ENCODE measurements at places on chromosomes 1 and 21.

- DNase-seq, result no peak
These were observed 29.6 kb downstream of the SIM2 start for GRCh38 chr21:36728371-36729111.

DNA sequence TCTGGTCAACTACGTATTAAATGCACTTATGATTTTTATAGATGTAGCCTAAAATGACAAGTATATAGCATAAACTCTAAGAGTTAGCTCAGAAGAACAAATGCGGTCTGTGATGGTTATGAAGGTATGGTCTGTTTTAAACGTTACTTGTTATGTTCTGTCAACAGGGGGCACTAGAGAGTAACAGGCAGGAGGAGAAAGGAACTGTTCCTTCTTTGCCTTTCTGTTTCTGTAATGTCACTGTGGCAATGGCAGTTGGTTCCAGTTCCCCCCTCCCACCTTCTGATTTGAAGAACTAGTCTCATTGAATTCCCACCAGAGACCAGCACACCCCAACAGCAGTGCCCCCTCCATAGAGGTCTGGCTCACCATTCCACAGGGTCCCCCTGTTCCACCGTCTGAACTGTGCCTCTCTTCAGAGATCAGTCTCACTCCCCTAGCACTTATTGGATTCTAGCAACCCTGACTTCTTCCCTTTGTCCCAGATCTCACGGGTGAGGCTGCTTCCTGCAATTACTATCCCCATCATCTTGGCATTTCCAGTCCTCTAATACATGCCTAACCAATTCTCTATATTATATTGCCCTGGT, 14.0 kb downstream of the KRTAP24-1 start:
- no peak for DNase-seq

DNA sequence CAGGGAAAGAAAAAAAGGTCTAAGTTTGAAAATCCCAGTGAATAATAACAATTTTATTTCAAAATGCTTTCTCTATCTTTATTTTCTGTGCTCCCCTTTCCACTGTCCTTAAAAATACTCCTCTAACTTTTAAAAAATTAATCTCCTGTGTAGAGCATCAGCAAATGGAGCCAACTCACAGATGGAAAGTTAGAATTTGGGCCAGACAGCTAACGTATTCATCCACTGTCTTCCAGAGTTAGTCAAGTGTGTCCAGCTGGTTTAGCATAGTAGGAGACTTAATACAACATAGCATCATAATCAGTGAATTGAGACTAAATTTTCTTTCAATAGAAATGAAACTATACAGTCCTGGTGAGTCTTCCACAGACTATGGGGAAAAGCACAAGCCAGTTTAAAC, 419.0 kb upstream of the LRRC7 start:
- no peak for DNase-seq

- no peak for DNase-seq
These were observed 5.5 kb upstream of the ZBED6 start for GRCh38 chr1:203789966-203790365.

GRCh38 chr1:225477296-225477911, 49.6 kb upstream of the LBR start:
- no peak for DNase-seq

GRCh38 chr21:34974162-34974981, 74.7 kb downstream of the RUNX1 start:
- no peak for DNase-seq

DNA sequence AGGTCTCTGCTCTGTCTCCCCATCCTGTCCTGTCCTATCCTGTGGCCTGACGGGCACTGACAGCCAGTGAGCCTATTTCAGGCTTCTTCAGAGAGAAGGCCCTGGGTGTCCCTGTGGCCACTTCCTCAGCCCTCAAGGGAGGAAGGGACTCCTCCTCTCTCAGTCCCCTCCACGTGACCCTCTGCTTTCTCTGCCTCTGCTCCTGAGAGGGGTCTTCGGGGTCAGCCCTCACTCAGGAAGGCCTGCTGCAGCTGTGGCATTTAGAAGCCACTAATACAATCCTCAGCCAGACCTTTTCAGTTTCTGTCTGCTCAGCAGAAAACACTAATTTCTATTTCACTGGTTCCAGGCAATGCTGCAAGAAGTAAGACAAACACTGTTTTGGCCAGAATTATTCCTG, 43.6 kb upstream of the ETV3 start:
- no peak for DNase-seq

GRCh38 chr21:43953021-43953420, 59.1 kb upstream of the TRAPPC10 start:
- DNase-seq, result no peak

DNA sequence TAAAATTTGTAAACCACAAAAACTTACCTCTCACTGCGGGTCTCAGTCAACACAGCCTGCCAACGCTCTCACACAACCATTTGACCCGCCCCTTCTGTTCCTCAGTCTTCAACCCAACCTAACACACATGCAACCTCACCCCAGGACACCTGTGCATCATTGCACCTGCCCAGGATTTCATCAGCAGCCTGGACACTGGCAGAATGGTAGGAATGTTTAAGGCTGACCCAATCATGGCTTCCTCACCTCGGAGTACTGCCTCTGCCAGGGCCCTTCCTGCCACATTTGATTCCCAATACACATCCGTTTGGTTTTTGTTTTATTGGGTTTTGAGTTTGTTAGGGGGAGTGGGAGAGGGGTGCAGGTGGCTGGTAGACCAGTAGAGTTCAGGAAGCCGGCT, 40.7 kb downstream of the TOMM20 start:
- no peak for DNase-seq

GRCh38 chr1:160124705-160125478, 9.3 kb downstream of the ATP1A2 start:
- DNase-seq, result peak; percentile 83
